HCT116 (cell line): ENCODE measurements at places on chromosomes 2 and 18. TPM values are rescaled to one million over a fixed set of nuclear protein-coding genes. Genes with fewer than 3 reads are reported as not detected.

- no peaks in the 10 kb centered on the region for H3K36me3 ChIP-seq
- no peaks in the 10 kb centered on the region for H3K4me1 ChIP-seq
- DNase-seq = no peak
- H3K27me3 ChIP-seq = no peaks in the 10 kb centered on the region
These were observed 63.0 kb downstream of the ADNP2 start for GRCh38 chr18:80172056-80172455.

DNA sequence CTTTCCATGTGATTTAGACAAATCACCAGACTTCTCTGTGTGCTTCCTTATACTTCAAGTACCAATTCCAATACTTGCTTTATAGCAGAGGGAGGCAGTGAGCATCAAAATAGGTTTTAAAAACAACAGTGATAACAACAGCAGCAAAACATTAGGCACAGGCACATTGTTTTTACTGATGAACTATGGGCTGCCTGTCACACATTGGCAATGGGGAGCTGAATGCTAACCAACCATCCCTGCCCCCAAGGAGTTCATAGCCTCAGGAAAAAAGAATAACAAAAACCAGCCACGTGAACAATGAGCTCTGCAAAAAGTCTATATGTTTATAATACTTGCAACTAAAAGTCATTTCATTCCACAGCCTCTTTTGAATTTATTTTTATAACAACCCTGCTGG is 287.9 kb upstream of the TRIB2 start:
- H3K27me3 ChIP-seq = no peaks in the 10 kb centered on the region
- H3K4me3 ChIP-seq = no peak overlapping the region
- DNase-seq = no peak
- no peaks in the 10 kb centered on the region for H3K4me1 ChIP-seq
- no peak overlapping the region for H3K27ac ChIP-seq

- no peaks in the 10 kb centered on the region for H3K27me3 ChIP-seq
- H3K4me1 ChIP-seq = no peaks in the 10 kb centered on the region
- H3K36me3 ChIP-seq = no peaks in the 10 kb centered on the region
- no peak overlapping the region for H3K4me3 ChIP-seq
- H3K27ac ChIP-seq = no peak overlapping the region
These were observed 44.8 kb downstream of the FTCDNL1 start for GRCh38 chr2:199806179-199806578.

- no peaks in the 10 kb centered on the region for H3K36me3 ChIP-seq
- H3K4me1 ChIP-seq = no peaks in the 10 kb centered on the region
- H3K27me3 ChIP-seq = no peaks in the 10 kb centered on the region
- H3K4me3 ChIP-seq = no peak overlapping the region
These were observed 81.0 kb downstream of the GPR39 start for GRCh38 chr2:132497591-132497990.

- no peaks in the 10 kb centered on the region for H3K27me3 ChIP-seq
- no peaks in the 10 kb centered on the region for H3K36me3 ChIP-seq
- no peaks in the 10 kb centered on the region for H3K4me1 ChIP-seq
- no peak overlapping the region for H3K27ac ChIP-seq
These were observed 264.5 kb downstream of the GPD2 start for GRCh38 chr2:156700681-156701080.

DNA sequence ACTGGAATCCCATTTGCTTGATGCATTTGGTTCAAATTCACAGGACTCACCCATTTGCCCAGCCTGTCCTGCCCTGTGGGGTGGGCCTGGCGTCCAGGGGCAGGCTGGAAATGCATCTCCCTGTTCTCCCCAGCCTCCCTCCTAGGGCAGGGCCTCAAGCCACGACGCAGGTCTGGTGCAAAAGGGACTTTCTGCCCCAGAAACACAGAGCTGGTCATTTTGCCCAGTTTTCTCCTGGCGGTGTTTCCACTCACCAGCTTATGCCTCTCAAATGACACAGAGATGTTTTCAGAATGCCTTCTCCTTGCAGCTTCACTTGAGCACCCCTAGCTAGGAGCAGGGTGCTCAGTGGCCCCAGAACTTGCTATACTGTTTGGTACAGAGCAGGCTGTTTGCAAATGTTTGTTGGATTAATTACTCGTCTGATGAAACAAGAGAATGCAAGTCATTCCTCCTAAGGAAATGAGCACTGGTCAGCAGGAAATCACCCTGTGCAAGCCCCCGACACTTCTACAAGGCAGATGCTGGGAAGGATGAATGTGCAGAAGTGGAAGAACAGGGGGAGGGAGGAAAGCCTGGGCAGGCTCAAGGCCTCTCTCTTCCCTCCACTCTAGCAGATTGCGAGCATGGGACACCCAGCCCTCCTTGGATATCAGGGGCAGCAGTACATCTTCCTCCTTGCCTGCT is 164.3 kb upstream of the APCDD1 start:
- H3K4me1 ChIP-seq = no peaks in the 10 kb centered on the region
- H3K36me3 ChIP-seq = no peaks in the 10 kb centered on the region
- no peaks in the 10 kb centered on the region; the same call in 1 of the 2 replicates for H3K27me3 ChIP-seq
- no peak overlapping the region for H3K27ac ChIP-seq

- no peak overlapping the region for H3K27ac ChIP-seq
- H3K4me1 ChIP-seq = peaks cover 11% of the 10 kb centered on the region; the same call in 1 of the 2 replicates
- H3K36me3 ChIP-seq = no peaks in the 10 kb centered on the region
These were observed 100.9 kb downstream of the ASAP2 start for GRCh38 chr2:9307535-9307934.

LCT gene
- total RNA-seq = 0.12 TPM
